ENCODE measurements at places on chromosomes 6 and 20.

DNA sequence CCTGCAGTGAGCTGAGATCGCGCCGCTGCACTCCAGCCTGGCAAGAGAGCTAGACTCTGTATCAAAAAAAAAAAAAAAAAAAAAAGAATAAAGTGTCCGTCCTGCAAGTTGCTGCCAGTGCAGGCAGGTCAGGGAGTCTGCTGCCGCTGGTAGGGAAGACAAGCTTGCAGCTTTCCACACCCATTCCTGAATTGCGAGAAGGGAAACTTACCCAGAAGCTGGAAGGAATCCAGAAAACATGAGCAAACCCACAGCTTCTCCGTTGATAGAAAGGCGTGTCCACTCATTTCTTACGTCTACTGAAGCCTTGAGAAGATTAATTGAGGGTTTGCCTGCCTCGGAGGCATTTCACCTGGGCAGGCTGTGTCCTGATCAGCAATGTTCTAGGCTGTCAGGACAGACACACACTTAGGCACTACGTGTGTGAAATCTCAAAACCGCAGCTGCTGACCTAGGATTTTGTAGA lies 61.6 kb upstream of the DSP start:
- no peak for DNase-seq

DNA sequence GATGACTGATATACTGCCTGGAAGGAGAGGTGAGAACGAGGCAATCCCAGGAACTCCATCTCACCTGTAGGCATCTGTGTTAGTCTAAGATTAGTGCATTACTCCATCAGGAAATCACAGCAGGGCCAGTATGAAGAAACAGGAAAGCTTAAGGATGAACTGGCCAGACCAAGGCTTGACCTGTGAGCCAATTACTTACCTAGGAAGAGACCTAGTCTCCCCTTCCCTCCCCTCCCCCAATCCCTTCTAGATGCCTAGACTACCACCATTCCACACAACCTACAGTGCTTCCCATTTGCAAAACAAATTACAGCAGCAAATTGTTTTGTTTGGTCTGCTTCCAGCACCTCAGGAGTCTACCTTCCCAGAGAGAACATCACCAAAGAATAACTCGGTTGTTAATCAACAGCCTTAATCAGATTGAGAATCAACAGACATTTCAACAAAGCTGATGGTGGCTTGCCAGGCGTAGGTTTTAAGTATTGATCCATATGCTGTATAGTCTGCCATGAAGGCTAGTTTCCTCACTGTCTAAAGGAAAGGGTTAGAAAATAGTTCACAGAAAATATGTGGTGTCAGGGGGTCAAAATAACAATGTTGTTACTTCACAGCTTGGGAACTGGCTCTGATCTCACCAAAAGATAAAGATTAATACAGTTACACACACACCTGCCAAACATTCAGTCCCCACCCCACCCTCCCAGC lies 10.1 kb downstream of the PKHD1 start:
- no peak for DNase-seq

DNA sequence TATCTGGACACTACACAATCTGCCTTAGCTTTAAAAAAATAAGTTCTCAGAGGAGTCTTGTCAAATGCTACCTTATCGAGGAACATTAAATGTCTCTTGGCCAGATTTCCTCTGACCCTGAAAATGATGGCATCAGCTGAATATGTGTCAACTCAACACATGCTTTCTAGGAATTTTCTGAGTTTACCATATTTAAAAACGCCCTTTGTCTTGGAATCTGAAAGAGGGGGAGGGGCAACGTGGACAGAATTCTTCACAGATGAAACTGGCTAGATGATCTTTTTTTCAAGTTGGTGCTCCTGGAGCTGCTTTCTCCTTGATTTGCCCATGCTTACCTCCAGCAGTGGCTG lies 5.1 kb downstream of the SOX4 start:
- DNase-seq: no peak

GRCh38 chr6:21836772-21837425 lies 243.3 kb downstream of the SOX4 start:
- no peak for DNase-seq

DNA sequence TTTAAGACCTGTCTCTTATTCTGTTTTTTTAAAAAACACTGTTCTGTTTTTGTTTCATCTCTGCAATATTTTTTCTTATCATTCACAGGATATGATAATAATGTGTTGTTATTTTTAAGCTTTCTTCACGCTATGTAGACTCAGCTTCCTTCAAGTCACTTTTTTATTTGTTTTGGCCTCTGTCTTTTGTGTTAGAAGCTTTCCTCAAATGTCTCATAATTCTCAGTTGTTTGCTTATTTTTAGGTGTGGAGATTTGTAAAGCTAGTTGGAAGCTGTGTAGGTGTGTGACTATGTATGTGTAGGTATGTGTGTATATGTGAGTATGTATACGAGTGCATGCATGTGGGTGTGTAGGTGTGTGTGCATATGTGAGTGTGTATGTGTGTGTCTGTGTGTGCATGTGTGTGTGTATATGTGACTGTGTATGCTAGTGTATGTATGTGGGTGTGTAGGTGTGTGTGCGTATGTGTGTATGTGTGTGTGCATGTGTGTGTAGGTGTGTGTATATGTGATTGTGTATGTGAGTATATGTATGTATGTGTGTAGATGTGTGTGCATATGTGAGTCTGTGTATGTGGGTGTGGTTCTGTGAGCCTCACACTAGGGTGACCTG lies 16.3 kb upstream of the VEGFA start:
- DNase-seq: no peak

- DNase-seq: no peak
Observed at GRCh38 chr20:52612046-52612632, 360.0 kb upstream of the TSHZ2 start.

GRCh38 chr6:161498359-161498758 lies 224.5 kb upstream of the AGPAT4 start:
- DNase-seq: no peak

DNA sequence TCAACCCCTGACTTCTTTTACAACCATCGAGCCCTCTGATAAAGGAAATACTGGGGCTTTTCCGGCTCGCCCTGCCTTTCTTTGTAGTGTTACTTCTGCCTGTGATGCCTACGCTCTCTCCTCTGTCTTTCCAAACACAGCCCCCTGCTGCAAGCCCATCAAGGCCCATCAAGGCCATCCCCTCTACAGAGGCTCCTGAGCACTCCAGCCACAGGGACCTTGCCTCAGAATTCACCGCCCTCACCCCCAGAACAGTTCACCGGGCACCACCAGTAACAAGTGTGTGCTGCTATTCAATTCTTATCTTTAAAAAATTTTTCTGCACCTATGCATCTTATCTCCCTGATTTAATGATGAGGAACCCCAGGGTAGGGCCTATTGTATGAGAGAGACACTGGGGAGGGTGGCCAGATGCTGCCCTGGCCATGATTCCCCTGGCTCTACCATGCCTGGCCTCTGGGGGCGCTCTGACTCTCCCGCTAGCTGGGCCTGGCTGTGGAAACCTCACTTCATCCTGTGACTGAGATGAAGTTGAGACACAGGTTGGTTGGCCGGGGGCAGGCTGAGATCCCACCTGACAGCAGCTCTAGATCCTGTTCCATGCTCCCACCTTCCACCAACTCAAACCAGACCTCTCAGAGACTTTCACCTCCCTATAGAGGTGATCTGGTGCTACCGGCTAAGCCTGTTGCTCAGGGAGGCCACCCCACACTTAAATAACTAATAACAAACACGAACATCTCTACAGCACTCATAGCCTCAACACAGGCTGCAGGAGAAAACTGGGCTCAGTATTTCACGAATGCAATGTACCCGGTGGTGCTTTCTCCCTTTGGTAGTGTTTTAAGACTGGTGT lies 19.2 kb upstream of the GLP1R start:
- DNase-seq: no peak

GRCh38 chr6:76831299-76831698 lies 632.0 kb downstream of the HTR1B start:
- no peak for DNase-seq

DNA sequence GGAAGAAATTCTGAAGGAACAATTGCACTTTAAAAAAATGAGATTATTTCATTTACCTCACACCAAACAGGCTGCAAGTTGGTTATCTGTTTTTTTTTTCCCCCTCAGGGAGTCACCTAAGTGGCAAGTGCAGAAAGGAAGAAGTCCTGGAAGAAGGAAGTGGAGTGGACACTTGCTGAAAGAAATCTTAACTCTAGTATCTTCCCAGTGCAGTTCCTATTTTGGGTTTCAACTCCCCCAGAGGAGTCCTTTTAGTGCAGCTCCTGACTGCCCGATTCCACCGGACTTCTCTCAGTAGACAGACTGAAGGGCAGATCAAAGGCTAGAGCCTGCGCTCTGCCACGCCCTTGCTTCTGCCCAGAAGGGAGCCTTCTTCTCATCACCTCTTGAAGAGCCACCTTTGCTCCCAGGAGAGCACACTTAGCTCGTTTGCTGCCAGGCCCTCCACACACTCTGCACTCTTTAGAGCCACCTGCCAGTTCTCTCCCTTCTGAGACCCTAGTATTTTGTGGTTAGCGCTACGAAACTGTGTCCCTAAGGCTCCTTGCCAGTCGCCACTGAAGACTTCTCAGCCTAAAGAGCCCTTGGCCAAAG lies 4.9 kb downstream of the MTCL3 start:
- DNase-seq: no peak

DNA sequence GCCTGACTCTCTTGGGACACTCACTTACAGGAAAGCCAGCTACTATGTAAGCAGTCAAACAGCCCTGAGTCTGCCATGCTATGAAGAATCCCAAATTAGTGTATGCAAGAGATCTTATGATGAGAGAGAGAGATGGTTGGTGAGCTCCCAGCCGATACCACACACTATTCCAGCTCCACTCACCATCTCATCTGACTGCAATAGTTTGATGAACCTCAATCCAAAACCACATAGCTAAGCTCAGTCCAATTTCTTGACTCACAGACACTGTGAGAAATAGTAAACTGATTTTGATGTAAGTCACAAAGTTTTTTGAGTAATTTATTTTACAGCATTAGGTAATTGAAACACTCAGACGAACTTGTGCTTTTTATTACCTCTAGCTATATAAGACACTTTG lies 441.4 kb downstream of the COL12A1 start:
- DNase-seq: no peak

GRCh38 chr20:40582531-40582930 lies 106.5 kb downstream of the MAFB start:
- no peak for DNase-seq

GRCh38 chr6:121666814-121667213 lies 231.4 kb downstream of the GJA1 start:
- no peak for DNase-seq

GRCh38 chr20:6410721-6411120 lies 287.9 kb upstream of the FERMT1 start:
- DNase-seq: no peak

GRCh38 chr6:142926177-142926493 lies 18.8 kb downstream of the HIVEP2 start:
- DNase-seq: no peak

- no peak for DNase-seq
Observed at GRCh38 chr6:35496841-35497570, at the start of gene TEAD3. TSS of gene TEAD3 (minus strand) at chr6:35497079.

- no peak for DNase-seq
Observed at GRCh38 chr6:40492187-40492586, 95.0 kb downstream of the LRFN2 start.

GRCh38 chr6:156954191-156954590 lies 177.0 kb downstream of the ARID1B start:
- no peak for DNase-seq

DNA sequence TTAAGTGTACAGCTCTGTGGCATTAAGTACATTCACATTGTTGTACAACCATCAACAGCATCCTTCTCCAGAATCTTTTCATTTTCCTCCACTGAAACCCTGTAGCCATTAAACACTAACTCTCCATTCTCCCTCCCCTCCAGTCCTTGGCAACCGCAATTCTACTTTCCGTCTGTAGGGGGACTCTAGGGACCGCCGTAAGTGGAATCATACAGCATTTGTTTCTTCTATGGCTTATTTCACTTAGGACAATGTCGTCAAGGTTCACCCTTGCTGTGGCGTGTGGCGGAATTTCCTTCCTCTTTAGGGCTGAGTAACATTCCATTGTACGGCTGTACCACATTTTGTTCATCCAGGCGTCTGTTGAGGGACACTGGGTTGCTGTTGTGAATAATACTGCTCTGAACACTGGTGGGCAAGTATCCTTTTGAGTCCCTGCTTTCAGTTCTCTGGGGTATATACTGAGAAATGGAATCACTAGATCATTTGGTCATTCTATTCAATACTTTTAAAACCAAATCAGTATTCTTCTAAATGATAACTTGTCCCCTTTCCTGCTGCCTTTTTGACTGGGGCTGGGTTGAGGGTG lies 50.7 kb downstream of the PPP1R3G start:
- no peak for DNase-seq

GRCh38 chr6:71490876-71491275 lies 202.3 kb downstream of the OGFRL1 start:
- DNase-seq: no peak

DNA sequence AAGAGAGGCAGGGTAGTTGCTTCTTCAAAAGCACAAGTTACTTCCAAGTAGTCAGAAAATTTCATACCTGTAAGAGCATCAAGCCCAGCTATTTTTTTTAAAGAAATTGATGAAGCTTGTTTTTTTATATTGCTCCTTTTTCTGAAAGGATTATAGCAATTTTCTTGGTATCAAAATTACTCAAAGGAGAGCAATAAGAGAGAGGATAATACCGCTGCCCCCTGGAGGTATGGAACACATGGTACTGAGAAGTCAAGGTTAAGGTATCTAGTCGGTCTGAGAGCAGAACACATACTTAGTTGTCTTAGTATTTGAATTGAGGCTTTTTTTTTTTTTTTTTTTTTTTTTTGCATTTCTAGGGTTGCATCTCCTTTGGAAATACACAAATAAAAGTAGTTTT lies 59.4 kb downstream of the ADGRF5 start:
- no peak for DNase-seq

DNA sequence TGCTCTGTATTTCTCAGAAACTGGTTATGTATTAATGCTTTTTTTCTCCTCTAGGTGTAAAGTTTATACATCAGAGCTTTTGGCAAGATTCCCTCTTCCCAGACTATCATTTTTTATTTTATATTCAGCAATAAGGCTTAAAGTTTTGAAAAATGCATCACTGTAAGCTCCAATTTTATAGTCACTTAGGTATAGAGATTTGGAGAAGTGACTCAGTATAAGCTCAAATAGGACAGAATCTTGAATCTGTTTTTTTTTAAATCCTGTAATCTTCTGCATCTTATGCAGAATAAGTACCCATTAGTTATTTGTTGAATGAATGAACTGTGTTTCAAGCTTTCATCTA lies 1.0 kb downstream of the NCOA7 start:
- DNase-seq: no peak

GRCh38 chr6:11194356-11195218 lies 37.9 kb downstream of the NEDD9 start:
- no peak for DNase-seq

GRCh38 chr20:53383916-53384315 lies 209.7 kb downstream of the ZNF217 start:
- no peak for DNase-seq

DNA sequence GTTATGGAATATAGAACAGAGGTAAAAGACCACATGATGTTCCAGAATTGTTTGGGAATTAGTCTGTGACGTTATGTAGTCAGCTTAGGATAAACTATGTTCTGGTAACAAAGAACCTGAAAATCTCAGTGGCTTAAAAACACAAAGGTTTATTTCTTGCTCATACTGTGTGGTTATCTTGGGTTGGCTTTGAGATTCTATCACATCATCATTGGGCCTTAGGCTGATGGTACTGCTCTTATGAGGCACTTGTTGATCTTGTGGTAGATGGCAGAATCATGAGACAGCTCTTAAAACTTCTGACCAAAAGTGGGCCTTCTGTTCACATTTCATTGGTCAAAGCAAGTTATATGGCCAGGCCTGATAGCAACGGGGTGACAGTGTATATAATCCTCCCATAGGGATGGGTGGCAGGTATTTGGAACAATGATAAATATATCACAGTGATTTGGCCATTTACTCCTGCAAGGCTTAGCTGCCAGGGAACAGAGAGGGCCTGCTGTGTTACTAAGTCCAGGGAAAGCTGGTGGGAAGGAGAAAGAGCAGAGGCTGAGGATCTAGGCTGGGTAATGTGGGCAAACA lies 13.5 kb downstream of the DHX35 start:
- no peak for DNase-seq
